ENCODE measurements at places on chromosomes 7 and 10.

DNA sequence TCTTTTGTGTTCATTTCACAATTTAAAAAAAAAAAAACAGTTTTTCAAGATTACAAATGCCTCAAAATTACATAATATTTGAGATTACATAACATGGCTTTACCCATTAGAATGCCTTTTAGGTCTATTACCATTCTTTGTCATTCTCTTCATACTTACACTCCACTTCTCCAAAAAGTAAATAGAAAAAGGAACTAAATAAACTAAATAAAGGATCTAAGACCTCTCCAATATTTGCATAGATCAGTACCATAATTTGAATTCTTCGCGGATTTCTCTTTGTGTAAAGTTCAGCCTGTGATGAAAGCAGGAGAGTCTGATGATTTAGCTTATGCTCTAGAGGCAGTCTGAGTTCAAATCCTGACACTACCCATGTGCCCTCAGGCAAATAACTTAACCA is 56.4 kb upstream of the C1GALT1 start:
- DNase-seq: no peak

DNA sequence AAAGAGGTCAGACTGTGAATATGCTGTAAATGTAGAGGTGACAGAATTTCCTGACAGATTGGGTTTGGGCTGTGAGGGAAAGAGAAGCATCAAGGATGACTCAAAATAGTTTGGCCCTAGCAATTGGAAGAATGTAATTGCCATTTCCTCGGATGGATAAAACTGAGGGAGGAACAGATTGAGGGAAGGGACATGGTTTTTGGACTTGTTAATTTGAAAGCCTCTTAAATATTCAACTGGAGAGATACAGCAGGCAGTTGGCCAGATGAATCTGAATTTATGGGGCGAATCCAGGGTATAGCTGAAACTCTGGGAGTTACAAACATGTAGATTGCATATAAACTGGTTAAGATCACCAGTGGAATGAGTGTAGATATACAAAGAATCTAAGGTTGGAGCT is 3.4 kb downstream of the VPS50 start:
- no peak for DNase-seq

DNA sequence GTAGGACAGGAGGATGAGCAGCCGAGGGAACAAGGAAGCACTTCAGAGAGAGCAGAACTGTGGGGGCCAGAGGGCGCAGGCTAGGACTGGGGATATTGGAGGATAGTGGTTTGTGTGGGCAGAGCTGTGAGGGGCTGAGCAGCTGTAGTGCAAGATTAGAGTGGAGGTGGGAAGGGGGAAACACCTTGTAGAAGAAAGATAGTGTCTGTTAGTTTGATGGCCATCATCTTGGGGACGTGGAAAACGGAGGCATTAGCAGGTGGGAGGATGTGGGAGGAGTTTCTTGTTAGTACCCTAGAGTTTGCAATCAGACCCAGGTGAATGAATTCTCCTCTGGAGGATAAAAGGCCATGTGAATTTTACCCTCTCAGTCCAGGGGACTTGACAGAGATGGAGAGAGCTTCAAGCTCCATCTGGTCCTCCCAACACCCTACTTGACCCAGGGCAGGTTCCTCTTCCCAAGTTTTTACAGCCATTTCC is 34.0 kb downstream of the PRSS2 start:
- DNase-seq: peak; percentile 74

DNA sequence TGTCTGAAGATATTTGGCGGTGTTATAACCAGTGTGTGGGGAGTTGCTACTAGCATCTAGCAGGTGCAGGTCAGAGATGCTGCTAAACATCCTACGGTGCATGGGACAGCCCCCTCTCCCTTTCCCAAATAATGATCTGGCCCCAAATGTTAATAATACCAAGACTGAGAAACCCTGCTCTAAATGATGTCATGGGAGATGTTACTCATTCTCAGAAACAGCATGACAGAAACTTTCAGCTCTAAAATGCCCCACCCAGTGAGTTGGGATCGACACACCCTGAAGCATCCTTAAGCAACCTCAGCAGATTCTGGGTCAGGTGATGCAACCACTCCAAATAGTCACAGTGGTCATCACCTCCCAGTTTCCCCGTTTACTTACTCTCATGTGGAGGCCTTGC is 108.8 kb upstream of the MPP7 start:
- peak; percentile 13 for DNase-seq

DNA sequence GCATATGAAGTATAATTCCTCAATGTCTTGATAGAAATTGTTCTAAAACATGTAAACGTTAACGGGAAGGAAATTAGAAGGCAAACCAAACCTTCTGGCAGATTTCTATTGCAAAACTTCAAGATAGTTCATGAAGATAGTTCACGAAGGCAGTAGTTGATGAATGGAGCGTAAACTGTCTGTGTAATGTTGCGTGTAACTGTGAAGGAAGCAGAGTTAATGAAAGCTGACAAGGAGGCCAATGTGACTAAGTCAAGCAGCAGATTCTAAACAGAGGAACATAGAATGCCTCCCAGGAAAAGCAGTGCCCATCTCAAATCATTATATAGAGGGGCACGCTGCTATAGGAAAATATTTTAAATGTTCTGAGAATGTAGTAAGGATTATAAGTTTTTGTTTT is 659.7 kb upstream of the IGFBP3 start:
- DNase-seq: no peak

- DNase-seq: no peak
Measured at GRCh38 chr10:3745521-3745920, 39.5 kb downstream of the KLF6 start.

DNA sequence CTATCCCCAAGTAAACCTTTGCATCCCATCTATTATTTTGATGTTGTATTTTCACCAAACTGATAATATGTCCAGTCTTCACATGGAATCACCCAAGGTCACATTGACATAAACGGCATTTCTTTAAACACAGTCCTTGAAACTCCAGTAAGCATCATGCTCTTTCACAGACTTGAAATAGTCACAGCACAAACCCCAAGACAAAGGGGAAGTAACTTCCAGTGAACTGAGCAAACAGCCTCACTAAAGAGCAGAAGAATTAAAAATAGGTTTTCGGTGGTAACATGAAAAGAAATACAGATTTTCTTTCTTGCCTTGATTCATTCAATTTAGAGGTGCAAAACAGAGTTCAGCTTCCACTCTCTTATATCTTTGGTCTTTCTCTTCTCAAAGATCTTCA is 253.7 kb downstream of the SFMBT2 start:
- DNase-seq: no peak

DNA sequence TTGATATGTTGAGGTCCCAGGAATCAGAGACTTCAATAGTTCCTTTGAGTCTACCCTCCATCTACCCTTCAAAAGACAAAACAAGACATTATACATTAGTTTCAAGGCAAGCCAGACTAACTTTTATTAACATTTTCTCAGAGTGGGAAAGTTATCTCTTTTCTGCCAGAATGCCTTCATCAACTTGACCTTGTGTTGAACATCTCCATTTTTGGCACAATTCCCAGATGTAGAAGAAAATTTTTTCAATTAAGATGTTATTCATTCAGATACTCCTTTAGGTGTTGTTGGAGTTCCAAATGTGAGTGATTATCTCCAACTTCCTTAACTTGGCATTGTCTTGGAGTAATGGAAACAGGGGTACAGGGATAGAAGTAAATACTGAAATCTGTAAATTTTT is 59.1 kb downstream of the NRF1 start:
- no peak for DNase-seq

DNA sequence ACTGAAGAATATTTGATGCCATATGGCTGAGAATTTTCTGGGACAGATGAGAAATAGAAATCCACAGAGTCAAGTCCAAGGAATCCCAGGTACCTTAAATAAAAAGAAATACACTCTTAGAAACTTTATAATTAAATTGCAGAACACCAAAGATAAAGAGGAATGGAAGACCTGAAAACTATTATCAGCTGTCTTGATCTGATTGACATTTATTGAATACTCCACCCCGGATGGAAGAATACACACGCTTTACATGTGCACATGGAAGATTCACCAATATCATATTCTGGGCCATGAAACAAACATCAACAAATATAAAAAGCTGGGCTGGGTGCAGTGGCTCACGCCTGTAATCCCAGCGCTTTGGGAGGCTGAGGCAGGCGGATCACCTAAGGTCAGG is 81.6 kb downstream of the EXOC6 start:
- no peak for DNase-seq

- DNase-seq: no peak
Measured at GRCh38 chr10:119406601-119407253, 135.8 kb downstream of the RGS10 start.

- DNase-seq: no peak
Measured at GRCh38 chr7:37211097-37211880, 237.4 kb downstream of the ELMO1 start.

GRCh38 chr7:39073432-39073831 is 95.7 kb downstream of the POU6F2 start:
- DNase-seq: no peak

DNA sequence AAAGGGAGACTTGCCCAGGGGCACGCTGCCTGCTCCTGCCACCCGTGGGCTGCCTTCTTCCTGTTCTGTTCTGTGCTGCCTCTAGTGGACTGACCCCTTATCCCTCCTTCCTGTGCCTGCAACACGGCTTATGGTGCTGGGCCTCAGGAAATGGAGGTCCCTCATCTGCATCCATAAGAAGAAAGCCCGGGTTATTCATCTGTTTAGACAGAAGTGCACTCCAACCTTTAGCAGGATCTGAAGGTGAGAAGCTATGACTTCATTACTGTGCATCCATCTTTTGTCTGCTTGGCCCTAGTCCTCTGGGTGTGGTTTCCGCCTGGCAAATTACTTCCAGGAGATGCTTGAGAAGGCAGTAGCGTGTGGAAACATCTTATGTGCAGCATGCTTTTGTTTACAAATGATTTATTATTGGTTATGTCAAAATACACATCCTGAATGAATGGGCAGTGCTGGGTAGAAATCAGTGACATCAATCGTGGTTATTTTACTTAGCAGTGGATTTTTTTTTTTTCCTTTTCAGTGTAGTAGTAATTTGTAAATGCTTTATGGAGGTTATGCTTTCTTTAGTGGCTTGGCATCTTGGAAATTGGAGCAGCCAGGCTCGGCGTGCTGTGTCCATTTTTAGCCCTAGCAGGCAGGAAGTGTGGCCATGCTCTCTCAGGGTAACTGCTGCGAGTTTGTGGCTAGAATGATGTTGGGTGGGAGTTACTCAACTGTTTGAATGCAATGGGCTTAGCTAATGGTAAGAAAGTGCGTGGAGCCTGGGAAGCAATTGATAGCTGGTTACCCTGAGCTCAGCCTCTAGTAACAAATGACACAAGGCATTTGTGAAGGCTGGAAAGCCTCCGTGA is 12.7 kb downstream of the PTPRE start:
- DNase-seq: no peak

GRCh38 chr7:117273814-117274225 is 49.0 kb downstream of the WNT2 start:
- no peak for DNase-seq

All from stimulated activated naive CD8-positive, alpha-beta T cell treated with anti-CD3 and anti-CD28 coated beads, Interleukin-15, Interleukin-2, amounts not matched to agents 100 U/mL and 50 U/mL, for 24 hours (primary cell).